ENCODE measurements at places on chromosomes 2 and 18. TPM values are rescaled to one million over a fixed set of nuclear protein-coding genes. Genes with fewer than 3 reads are reported as not detected.

DNA sequence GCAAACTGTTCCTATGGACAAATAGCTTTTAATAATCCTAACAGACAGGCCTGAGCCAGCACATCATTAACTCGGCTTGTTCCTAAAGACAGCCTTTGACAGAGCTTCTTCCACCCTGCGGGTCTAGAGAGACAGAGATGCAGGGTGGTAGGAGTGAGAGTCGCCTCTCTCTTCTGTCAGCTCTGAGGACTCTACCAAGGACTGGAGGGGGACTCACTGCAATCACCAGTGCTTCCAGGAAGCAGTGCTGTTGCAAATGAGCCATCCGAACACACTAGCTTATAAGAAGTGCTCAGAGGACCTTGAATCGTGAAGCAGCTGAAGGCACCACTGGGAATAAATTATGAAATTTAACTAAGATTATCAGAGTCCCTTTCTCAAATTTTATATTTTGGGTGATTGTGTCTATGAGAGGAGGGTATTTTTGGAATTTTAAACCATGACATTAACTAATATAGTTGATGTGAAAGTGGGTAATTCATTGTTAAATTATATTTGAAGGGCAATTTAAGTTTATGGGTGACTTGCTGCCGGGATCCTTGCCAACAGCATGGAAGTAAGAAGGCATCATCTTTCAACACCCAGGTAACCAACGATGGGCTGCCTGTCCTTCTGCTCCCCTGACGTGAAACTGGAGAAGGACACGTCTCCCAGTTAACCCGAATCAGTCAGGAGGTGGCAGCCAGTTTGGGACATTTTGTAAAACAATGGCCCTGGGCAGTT lies 43.6 kb upstream of the PXDN start:
- H3K4me3 ChIP-seq, result no peak overlapping the region
- H3K27ac ChIP-seq, result no peak overlapping the region
- H3K4me1 ChIP-seq, result peaks cover 5% of the 10 kb centered on the region

DNA sequence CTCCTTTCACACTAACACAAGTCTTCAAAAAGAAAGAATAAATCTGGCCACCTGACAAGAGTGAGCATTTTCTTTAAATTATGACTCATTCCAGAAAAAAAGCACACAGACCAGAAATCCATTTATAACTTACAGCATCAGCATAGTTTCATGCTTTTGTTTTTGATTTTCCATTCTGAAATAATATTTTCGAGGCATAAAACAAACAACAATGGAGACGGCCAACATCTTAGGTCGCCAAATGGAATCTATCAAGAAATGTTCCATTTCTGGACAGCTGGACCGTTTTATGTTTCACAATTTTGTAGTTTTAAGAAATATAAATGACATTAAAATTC lies 165.4 kb upstream of the ZFP36L2 start:
- H3K4me3 ChIP-seq, result no peak overlapping the region
- no peaks in the 10 kb centered on the region for H3K36me3 ChIP-seq
- H3K27ac ChIP-seq, result peak overlapping the region; percentile 48
- peaks cover 16% of the 10 kb centered on the region for H3K4me1 ChIP-seq
- peak; percentile 64 for DNase-seq

The DYSF gene
- under 0.01 TPM for total RNA-seq

GRCh38 chr2:103898561-103898960 lies 955.4 kb upstream of the POU3F3 start:
- DNase-seq, result no peak
- H3K27ac ChIP-seq, result no peak overlapping the region
- no peak overlapping the region for H3K4me3 ChIP-seq
- no peaks in the 10 kb centered on the region for H3K27me3 ChIP-seq
- no peaks in the 10 kb centered on the region for H3K4me1 ChIP-seq
- no peaks in the 10 kb centered on the region for H3K36me3 ChIP-seq

GRCh38 chr2:84283506-84283905 lies 175.6 kb downstream of the SUCLG1 start:
- no peaks in the 10 kb centered on the region for H3K4me1 ChIP-seq
- no peaks in the 10 kb centered on the region for H3K36me3 ChIP-seq
- no peak overlapping the region for H3K27ac ChIP-seq
